RWPE2 (cell line): ENCODE measurements at places on chromosomes 13 and 19.

GRCh38 chr13:22227895-22228294 is 557.0 kb downstream of the FGF9 start:
- DNase-seq = no peak

DNA sequence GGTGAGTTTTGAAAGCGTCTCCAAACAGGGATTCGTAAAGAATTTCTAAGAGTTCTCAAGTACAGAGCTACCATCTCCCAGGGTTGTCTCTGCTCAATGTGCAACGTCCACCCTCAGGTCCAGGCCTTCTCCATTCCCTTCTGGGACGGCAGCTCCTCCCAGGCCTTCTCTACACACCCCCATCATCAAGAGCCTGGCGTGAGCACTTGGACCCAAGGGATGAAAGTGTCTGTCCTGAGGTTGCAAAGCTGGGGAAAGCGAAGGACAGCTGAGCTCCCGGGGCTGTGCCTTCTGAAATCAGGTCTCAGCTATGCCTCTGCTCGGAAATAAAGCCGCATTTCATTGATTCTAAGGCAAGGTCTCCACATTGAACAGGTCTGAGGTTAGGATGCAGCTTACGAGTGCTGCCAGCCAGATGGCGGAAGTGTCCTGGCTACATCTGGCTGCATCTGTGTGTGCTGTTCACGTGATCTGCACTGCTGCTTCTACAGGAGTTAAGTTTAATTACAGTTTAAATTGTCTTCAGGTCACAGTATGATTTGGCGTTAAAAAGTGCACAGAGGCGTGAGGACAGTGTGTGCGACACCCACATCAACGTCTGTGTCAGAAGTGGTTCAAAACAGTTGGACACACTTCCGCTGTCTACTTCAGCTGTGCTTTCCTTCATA is 27.0 kb upstream of the MIER2 start:
- peak; percentile 14 for DNase-seq

DNA sequence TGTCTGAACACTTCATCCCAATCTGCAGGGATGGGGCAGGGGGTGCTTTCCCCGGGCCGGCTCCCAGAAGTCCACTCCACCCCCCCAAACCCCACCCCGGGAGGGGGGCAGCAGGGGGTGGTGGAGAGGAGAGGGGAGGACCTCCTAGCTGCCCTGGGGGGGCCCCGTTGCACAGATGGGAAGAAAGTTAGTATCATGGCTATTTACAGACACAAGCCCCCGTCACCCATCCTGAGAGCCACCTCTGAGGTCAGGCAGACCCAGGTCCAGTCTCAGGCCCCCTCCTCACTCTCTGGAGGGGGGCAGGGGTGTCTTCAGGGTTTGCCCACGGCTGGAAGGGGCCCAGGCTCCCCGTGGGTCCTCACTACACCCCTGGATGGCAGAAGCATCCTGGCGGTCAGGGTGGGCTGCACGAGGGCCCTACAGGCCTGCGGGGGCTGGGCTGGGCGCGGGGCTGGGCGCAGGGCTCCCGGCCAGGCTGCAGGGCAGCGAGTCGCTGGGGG is 5.8 kb upstream of the REXO1 start:
- no peak for DNase-seq

DNA sequence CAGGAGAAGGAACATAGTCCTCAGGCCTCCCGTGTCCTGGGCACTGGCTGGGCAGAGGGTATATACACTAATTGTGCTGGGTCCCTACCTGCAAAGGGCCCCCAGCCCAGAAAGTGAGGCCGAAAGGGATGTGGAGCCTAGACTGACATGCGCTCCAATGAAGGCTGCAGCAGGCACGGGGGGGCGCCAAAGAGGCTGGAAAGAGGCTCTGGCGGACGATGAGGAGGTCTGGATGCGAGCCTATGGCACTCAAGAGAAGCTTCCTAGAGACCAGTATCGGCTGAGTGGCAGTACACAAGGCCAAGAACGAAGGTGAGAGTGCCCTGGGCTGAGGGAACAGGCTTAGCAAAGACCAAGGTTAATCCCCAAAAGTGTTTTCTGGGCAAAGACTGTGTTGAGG is 16.6 kb downstream of the VRK3 start:
- no peak for DNase-seq

DNA sequence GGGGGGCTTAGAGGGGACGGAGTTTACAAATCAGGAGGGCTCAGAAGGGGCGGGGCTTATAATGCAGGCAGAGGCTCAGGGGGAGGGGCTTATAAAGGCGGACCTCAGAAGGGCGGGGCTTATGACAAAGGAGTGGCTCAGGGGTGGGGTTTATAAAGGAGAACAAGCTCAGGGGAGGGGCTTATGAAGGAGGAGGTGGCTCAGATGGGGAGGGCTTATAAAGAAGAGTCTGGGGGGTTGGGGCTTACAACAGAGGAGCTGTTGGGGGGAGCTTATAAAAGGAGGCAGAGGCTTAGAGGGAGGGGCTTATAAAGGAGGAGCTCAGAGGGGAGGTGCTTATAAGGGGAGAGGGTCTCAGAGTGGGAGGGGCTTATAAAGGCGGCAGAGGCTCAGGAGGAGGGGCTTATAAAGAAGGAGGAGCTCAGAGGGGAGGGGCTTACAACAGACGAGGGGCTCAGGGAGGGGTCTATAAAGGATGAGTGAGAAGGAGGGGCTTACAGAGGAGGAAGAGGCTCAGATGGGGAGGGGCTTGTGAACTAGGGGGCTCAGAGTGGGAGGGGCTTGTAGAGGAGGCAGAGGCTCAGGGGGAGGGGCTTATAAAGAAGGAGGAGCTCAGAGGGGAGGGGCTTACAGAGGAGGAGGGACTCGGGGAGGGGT is 1.0 kb downstream of the SMIM24 start:
- DNase-seq = no peak
